ENCODE measurements at places on chromosomes 1 and 21. TPM values are rescaled to one million over a fixed set of nuclear protein-coding genes. Genes with fewer than 3 reads are reported as not detected.
A peak's percentile ranks its signal among the peaks of the same experiment; 100 is the strongest.

DNA sequence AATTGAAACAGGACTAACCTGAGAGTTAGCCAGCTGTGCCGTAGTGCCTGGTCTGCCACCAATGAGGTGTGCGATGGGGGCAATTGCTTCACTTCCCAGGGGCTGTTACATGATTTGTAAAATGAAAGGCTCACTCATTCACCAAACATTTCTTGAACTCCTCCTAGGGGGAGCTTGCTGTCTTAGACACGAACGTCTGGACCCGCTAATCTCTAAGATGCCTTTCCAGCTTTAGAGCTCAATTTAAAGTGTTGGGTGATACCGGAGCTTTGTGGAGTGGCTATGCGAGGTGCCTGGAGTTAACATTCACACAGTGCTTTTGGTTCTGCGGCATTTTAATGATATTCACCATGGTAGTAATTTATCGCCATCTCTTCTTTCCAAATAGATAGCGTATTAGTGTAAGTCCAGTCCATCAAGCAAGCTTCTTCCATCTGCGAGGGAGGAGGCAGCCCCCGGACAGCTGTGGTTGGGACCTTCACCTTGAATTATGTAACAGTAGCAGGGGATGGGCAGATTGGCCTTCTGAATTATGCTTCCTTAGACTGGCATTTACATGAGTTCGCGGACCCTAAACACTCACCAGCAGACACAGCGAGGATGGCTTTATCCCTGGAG lies 179.9 kb downstream of the ADSS2 start:
- no peaks in the 10 kb centered on the region for H3K27me3 ChIP-seq
- peaks cover 5% of the 10 kb centered on the region for H3K4me1 ChIP-seq
- no peak overlapping the region for H3K27ac ChIP-seq
- H3K36me3 ChIP-seq: no peaks in the 10 kb centered on the region
- DNase-seq: no peak

GRCh38 chr1:31799196-31799894 lies 16.5 kb downstream of the SPOCD1 start:
- peaks cover 7% of the 10 kb centered on the region for H3K4me1 ChIP-seq
- H3K27ac ChIP-seq: no peak overlapping the region
- no peak overlapping the region for H3K4me3 ChIP-seq
- DNase-seq: peak; percentile 35
- no peaks in the 10 kb centered on the region for H3K36me3 ChIP-seq
- peaks cover 11% of the 10 kb centered on the region for H3K27me3 ChIP-seq

- H3K36me3 ChIP-seq: no peaks in the 10 kb centered on the region
- no peak overlapping the region for H3K27ac ChIP-seq
- no peak for DNase-seq
These were observed 73.3 kb upstream of the FMO3 start for GRCh38 chr1:171017426-171017825.

- no peaks in the 10 kb centered on the region for H3K27me3 ChIP-seq
- no peaks in the 10 kb centered on the region for H3K36me3 ChIP-seq
- peak; percentile 97 for DNase-seq
These were observed 38.8 kb upstream of the SRSF10 start for GRCh38 chr1:24018611-24019580.

The C4BPA gene
- total RNA-seq: not detected

DNA sequence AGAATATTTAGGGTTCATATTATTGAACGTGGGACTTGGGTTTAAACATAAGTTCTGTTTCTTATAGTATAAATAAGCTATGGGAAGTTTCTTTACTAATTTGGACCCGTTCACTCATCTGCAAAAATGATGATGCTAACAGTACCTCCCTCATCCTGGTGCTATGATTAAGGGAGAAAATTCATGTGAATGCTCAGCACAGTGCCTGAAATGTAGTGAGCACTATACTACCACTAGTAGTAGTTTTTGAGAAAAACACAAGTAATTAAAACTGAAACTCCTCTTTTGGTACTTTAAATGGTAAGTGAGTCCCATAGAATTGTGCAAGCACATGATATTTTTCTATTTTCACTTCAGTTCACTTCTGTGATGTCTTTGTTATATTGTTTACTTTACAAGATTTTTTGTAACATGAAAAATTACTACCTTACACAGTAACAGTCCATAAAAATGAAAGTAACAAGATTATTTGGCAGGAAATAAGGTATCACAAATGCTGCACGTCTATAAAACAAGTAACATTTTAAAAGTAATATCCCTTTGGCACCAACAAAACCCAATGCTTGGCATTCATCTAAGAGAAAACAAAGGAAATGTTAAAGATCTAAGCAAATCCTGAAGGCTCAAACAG lies 11.3 kb upstream of the PTPRC start:
- H3K4me3 ChIP-seq: no peak overlapping the region
- H3K36me3 ChIP-seq: no peaks in the 10 kb centered on the region
- DNase-seq: no peak
- H3K4me1 ChIP-seq: no peaks in the 10 kb centered on the region
- no peaks in the 10 kb centered on the region for H3K27me3 ChIP-seq

The TNFRSF9 gene
- total RNA-seq: not detected

GRCh38 chr1:157523774-157524493 lies 28.4 kb downstream of the FCRL5 start:
- DNase-seq: no peak
- H3K36me3 ChIP-seq: no peaks in the 10 kb centered on the region
- H3K27me3 ChIP-seq: peaks cover 5% of the 10 kb centered on the region
- no peak overlapping the region for H3K27ac ChIP-seq

The NSL1 gene
- 27.9 TPM for total RNA-seq

- H3K36me3 ChIP-seq: peaks cover 90% of the 10 kb centered on the region
- H3K27ac ChIP-seq: no peak overlapping the region
- H3K4me1 ChIP-seq: no peaks in the 10 kb centered on the region
These were observed 12.3 kb upstream of the SLC25A34 start for GRCh38 chr1:15723631-15724246.
